Caco-2 (cell line): ENCODE measurements at places on chromosomes 3 and 15. TPM values are rescaled to one million over a fixed set of nuclear protein-coding genes. Genes with fewer than 3 reads are reported as not detected.

ADPRH gene
- 2.8 TPM in 2 replicates for total RNA-seq

SLC2A2 gene
- total RNA-seq: 4.0 and 4.6 TPM in 2 replicates

DNA sequence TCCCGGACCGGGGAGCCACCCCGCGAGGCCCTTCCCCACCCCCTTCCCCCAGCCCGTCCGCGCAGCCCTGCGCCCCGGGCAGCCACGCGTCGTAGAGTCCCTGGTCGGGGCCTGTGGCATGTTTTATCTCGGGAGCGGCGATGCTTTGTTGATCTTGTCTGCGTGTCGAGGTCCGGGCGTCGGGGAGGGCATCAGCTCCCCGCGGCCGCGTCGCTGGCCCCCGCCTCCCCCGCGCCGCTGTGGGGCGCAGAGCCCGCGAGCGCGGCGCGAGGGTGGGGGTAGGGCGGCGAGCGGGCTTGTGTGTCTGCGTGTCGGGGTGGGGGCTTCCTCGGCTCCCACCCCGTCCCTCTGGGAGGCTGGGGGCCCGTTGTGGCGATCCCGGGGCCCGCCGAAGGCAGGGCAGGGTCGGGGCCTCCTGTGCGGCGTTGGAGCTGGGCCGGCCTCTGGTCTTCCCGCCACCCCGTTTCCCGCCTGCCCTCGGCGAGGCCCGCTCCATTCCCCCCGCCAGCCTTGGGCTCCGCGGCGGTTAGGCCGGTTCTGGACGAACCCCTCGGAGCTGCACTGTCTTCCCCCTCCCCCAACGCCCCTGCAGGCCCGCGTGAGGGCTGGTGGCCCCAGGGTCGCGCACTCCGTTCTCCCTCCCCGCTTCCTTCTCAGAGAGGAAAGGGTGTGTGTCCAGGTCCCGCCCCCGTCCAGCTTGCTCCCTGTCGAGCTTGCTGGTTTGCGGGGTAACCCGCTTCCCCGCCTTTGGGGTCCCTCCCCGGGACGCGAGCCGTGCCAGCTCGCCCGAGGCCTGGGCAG, 695 bp downstream of the GMPS start:
- peak overlapping the region; percentile 95 for H3K27ac ChIP-seq
- H3K4me3 ChIP-seq: peak overlapping the region; percentile 100
- H3K36me3 ChIP-seq: no peaks in the 10 kb centered on the region
- no peaks in the 10 kb centered on the region for H3K27me3 ChIP-seq
- peak; percentile 48 for DNase-seq
- peaks cover 12% of the 10 kb centered on the region for H3K4me1 ChIP-seq

GRCh38 chr3:19348500-19348899, 200.2 kb downstream of the KCNH8 start:
- no peak overlapping the region for H3K4me3 ChIP-seq
- no peaks in the 10 kb centered on the region for H3K27me3 ChIP-seq
- no peak overlapping the region for H3K27ac ChIP-seq
- no peaks in the 10 kb centered on the region for H3K36me3 ChIP-seq
- H3K4me1 ChIP-seq: no peaks in the 10 kb centered on the region

GRCh38 chr3:133130168-133130567, 92.0 kb downstream of the TMEM108 start:
- no peak for DNase-seq
- H3K27ac ChIP-seq: no peak overlapping the region
- no peak overlapping the region for H3K4me3 ChIP-seq
- H3K36me3 ChIP-seq: no peaks in the 10 kb centered on the region

DNA sequence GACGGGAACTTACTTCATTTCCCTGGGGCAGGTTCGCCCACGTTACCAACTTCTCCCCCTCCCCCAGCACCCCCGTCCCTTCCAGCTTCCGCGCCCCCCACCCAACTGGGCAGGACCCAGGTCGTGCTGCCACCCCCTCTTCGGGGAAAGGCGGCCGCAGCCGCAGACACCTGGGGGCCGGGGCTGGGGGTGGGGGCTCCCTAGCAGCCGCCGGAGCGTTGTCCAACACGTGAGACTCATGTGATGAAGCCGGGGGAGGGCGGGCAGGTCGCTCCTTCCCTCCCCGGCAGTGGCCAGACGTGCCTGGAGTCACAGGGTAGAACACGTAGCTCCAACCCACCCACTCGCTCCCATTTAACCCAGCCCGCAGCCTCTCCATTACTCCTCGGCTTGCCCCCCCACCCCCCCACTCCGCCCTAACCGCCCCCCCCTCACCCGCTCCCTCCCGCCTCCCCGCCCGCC, 240 bp upstream of the BHLHE40 start:
- no peaks in the 10 kb centered on the region for H3K27me3 ChIP-seq
- peak overlapping the region; percentile 67 for H3K27ac ChIP-seq
- H3K4me3 ChIP-seq: peak overlapping the region; percentile 70
- H3K36me3 ChIP-seq: peaks cover 2% of the 10 kb centered on the region
- DNase-seq: peak; percentile 93
- H3K4me1 ChIP-seq: peaks cover 19% of the 10 kb centered on the region

- H3K27me3 ChIP-seq: no peaks in the 10 kb centered on the region
- no peaks in the 10 kb centered on the region for H3K36me3 ChIP-seq
- no peaks in the 10 kb centered on the region for H3K4me1 ChIP-seq
- no peak overlapping the region for H3K4me3 ChIP-seq
- H3K27ac ChIP-seq: no peak overlapping the region
These were observed 642.0 kb upstream of the NAALADL2 start for GRCh38 chr3:174216946-174217718.
